Immature natural killer cell (primary cell): ENCODE measurements at places on chromosomes 6 and 20. TPM values are rescaled to one million over a fixed set of nuclear protein-coding genes. Genes with fewer than 3 reads are reported as not detected.

The RALGAPA2 gene
- polyA plus RNA-seq, result 2.2 TPM

The PRDM1 gene
- polyA plus RNA-seq, result 33.0 TPM

The FAM83C gene
- polyA plus RNA-seq, result not detected

The TRAPPC3L gene
- not detected for polyA plus RNA-seq

The PNLDC1 gene
- polyA plus RNA-seq, result 0.21 TPM

The SPATA25 gene
- polyA plus RNA-seq, result not detected

The RBPJL gene
- not detected for polyA plus RNA-seq

The COL20A1 gene
- not detected for polyA plus RNA-seq
